NCI-H1930 (cell line): ENCODE measurements at places on chromosomes 4 and X.
A peak's percentile ranks its signal among the peaks of the same experiment; 100 is the strongest.

GRCh38 chrX:128287693-128288092 lies 235.5 kb upstream of the ACTRT1 start:
- no peak for DNase-seq

DNA sequence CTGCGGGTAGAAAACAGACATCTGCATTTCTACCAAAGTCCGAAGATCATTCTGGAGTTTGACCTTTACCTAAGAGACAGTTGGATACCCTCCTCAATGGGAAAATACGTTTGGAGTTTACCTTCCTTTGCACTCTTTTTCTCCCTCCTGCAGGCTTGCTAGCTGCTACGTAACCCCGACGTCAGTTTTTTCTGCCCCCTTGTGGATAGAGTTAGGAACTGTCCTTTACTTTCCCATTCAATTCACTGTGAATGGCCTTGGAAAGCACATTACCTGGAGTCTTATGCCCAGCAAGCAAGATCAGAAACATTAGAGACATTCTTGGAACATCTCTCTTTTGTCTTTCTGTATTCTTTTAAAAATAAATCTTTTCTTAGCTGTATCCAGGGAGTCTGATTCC lies 250.7 kb downstream of the NAP1L3 start:
- peak; percentile 3 for DNase-seq

DNA sequence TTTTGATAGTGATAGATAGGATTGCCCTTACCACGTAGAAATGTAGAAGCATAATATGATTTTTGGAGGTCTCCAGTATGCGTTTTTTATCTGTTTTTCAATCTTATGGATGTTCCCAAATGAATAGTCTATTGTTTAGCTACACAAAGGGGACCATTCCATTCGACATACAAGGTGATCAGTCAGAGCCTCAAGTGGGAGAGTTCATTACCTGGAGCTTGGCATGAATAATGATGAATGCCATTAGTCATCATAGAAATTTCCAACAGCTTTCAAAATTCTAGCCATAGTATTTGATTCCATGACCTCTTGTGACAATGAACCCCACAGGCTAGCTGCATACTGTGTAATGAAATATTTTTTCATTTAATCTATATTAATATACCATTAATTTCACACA lies 123.6 kb downstream of the PDHA2 start:
- no peak for DNase-seq

GRCh38 chr4:81914623-81915022 lies 442.9 kb upstream of the RASGEF1B start:
- DNase-seq: no peak

DNA sequence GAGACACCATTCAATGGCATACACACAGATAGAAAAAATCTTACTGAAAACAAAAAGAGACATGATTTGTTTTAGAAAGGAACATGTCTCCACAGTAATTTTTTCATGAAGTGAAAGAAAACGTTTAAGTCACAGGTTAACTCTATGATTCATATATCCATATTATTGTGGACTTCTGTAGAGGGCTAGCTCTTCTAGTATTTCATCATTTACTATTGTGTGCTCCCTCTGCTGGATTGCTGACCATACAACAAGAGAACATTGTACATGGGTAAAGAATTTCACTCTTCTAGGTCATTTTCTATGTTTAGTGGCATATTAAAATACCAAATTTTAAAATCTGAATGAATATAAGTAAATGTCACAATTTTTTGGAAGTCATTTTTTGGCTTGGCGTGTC lies 91.8 kb upstream of the POU3F4 start:
- no peak for DNase-seq

DNA sequence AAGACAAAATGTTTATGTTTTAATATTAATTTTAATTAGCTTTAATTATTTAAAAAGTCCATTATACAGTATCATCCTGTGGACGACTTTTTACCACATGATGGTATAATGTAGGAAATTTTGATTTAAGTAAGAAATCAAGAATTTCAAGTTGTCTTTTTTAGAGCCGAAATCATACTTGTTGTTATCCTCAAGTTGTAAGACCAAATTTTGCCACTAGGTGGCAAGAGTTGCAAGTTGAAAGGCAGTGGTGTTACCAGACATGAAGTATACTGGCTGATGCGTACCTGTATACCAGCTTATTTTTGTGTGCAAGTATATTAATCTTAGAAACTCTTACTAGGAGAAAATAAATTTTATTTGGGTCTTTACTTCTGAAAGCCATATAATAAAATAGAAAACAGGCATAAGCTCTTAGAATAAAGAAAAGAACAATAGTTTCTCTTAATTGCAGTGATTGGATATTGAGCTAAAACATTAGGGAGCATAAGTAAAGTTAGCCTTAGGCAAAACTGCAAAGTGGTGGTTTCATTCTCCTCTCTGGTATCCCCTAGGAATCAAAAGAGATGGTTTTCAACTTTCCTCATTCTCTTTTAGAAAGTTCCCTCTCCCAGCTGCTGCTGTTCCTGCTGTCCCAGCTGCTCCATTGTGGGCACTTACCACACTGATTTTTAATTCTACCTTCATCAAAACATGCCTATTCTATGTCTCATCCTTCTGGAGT lies 118.0 kb upstream of the WDFY3 start:
- DNase-seq: peak; percentile 57

DNA sequence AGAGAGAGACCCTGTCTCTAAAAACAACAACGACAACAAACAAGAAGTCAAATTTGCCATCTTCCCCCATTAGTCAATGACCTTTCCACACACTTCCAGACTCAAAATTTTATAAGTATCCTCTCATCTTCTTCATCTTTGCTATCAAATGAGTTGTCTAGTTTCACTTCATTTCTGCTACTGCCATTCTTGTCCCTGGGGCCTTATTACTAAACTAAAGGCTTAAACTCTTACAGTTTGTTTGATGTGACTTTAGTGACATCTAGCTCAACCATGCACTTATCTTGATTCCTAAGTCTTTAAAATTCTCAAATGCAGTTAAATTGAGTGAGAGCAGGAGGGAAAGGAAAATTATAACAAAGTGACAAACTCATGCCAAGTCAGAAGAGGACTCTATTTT lies 271.8 kb upstream of the GK2 start:
- no peak for DNase-seq

- DNase-seq: no peak
Measured at GRCh38 chrX:150729956-150730355, 36.8 kb downstream of the MTMR1 start.

DNA sequence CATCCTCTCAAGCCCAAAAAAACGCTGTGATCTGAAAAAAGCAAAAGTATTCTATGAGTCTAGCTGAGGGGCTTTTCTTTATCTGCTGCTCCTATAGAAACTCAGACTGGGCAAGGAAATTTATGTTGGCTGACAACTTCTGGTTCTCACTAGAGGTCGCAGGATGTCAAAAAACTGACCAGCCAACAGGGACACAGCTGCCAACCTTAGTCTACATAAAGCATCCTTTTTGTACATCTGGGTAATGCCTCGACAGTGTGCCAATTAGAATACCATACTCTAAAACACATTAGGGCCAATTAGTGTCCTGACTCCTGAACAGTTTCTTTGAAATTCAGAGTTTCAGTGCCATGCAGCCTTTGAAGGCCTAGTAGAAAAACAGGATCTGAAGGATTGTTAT lies 8.8 kb upstream of the TLL1 start:
- no peak for DNase-seq

- no peak for DNase-seq
Measured at GRCh38 chrX:131630534-131630933, 86.7 kb downstream of the OR13H1 start.

DNA sequence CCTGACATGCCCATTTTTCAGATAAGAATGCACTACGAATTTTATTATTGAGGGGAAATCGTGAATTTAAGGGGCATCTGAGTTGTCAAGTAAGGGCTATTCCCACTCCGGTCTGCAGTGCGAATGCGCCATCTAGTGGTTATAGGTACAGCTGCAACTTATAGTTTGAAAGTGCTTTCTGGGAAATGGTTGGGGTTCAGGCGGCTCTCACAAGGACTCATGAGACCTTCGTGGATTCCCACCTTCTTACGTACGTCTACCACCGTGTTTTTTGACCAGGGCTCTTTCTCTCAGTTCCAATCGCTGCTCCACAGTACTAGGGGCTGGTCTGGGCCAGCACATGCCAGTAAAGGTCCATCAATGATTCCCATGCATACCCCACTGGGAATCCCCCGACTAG lies 12.3 kb downstream of the MSL3 start:
- DNase-seq: peak; percentile 32

GRCh38 chr4:85571008-85571407 lies 96.1 kb downstream of the ARHGAP24 start:
- no peak for DNase-seq

DNA sequence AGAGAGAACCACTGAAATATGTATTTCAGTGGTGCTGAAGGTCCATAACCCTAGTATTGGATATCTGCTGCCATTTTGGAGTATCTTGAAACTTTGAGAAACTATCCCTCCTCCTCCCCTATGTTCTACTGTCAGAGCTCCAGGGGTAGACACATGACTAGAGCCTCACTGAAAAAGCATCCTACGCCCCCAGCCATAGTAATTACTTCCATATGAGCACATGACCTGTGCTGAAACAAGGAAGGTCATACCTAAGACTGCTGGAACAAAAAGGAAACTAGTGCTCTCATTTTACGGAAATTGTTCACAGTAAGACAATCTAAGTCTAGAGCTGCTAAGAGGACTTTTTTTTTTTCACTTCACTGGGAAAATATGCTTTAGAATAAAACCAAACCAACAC lies 42.0 kb upstream of the MAPK10 start:
- no peak for DNase-seq
